Stimulated activated CD8-positive, alpha-beta memory T cell treated with anti-CD3 and anti-CD28 coated beads, Interleukin-4, amount 100 ng/mL, for 1 hour (primary cell): ENCODE measurements at places on chromosomes 3 and 15.

GRCh38 chr15:79430901-79431635, 1.1 kb upstream of the MINAR1 start:
- no peak for DNase-seq

- DNase-seq = no peak
These were observed 5.6 kb upstream of the ASB14 start for GRCh38 chr3:57298041-57298440.

- no peak for DNase-seq
These were observed 20.4 kb upstream of the PARL start for GRCh38 chr3:183904833-183905780.

DNA sequence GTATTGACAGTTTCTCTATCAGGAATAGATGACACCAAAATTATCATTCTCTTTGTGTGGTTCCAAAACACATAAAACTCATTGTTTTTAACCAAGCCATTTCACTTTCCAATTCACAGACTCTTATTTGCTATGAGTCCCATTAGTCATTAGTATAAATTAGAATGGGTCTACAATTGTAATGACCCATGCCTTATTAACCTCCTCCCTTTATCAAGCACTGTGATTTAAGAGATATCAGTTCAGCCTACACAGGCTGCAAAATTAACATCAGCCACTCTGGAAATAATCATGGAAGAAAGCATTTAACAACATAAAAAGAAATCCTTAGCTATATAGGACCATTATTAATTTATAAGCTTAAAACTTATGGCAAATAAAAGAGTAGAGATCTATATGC, 440.6 kb downstream of the GBE1 start:
- DNase-seq = no peak

DNA sequence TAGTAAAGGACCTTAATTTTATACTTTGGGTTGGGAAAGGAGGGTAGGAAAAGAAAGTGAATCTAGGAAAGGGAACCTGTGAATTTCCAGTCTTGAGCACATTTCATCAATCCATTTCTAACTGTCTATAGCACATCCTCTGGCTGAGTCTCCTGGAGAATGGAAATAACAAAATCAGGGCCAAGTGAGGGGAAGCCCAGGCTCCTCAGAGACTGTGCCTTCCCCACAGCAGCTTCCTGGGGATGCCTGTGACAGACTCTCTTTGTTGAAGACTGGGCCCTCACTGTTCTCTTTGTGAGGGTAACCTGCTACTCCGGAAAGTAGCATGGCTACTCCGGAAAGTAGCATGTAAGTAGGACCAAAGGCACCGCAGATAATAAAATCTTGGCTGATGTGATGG, 22.6 kb upstream of the CSPG5 start:
- no peak for DNase-seq

GRCh38 chr3:193921465-193921864, 214.5 kb upstream of the HES1 start:
- DNase-seq = no peak

DNA sequence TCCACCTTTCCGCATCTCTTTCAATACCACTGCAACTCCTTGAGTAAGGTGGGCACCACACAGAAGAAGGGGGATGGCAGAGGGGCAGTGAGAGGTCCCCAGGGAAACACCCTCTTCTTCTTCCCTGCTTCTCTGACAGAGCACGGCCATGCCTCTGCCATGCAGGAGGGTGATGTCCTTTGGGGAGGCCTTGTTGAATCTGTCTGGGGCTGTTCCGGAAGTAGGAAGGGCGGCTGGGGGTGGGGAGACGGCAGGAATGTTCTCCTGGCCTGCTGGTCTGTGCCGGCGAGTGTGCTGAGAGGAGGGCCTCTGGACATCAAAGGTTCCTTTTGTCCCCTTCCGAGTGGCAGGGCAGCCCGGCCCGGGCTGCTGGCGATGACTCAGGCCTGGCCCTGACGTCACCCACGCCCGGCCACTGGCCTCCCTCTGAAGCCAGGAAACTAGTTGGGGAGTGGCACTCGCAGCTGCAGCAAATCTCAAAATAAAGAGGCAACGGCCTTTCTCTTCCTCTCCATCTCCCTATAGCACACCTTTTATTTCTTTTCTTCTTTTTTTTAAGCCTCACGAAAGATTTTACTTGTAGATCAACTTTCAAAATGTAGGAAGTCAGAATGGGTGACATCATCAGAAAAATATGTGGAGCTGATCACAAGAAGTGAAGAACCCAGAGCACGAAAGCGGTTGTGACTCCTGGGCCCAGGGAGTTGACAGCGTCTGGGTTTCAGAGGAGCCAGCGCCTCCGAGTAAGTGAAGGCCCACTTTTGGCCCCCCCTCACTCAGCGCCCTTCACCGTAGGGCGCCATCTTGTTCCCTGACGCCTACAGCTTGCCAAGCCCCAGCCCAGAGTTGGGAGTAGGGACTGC, at the start of gene ZBTB38:
TSS of gene ZBTB38 (plus strand) at position 443 of the 863 bp plus-strand sequence. CDS start 73,885 bp downstream, outside the sequence.
- no peak for DNase-seq

DNA sequence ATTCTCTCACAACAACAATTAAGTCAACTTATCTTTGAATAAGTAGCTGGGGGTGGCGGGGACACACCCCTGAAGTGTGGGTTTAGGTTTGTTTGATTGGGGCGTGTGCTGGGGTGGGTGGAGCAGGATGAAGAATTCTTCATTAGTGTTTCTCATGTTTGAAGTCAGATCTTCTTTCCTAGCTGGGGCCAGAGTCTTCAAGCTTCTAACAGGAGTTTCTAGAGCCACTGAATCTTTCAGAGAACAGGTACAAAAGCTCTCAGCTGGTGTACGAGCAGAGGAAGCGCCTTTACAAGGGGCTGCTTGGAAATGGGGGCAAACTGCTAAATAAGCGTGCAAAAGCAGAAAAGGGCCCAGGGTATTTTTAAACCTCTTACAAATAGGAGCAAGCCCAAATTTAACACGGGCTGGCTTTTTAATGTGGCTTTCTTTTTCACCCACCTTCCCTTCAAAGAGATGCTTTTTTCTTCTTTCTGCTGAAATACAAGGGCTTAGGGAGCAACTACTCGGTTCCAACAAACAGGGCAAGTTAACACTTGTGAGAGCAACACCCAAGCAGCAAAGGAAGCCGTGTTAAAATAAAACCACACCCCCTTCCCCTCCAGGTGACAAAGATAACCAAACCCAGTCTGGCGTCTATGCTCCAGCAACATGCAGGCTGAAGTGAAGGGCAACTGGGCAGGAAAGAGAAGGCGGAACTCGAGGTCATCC, 86.9 kb upstream of the RASGRP1 start:
- DNase-seq = no peak

- DNase-seq = no peak
These were observed 35.0 kb downstream of the MTMR10 start for GRCh38 chr15:30956216-30957124.

- DNase-seq = no peak
These were observed 3.3 kb upstream of the ARIH2 start for GRCh38 chr3:48915296-48915695.

GRCh38 chr3:94117729-94118128, 54.9 kb downstream of the NSUN3 start:
- DNase-seq = no peak

- no peak for DNase-seq
These were observed 125.0 kb downstream of the ZNF280D start for GRCh38 chr15:56608140-56608778.

- DNase-seq = peak; percentile 1
These were observed 490 bp downstream of the TOMM70 start for GRCh38 chr3:100400419-100400779.

GRCh38 chr3:140233702-140234101, 298.7 kb downstream of the CLSTN2 start:
- no peak for DNase-seq

GRCh38 chr15:57216288-57216687, 160.0 kb upstream of the CGNL1 start:
- no peak for DNase-seq

DNA sequence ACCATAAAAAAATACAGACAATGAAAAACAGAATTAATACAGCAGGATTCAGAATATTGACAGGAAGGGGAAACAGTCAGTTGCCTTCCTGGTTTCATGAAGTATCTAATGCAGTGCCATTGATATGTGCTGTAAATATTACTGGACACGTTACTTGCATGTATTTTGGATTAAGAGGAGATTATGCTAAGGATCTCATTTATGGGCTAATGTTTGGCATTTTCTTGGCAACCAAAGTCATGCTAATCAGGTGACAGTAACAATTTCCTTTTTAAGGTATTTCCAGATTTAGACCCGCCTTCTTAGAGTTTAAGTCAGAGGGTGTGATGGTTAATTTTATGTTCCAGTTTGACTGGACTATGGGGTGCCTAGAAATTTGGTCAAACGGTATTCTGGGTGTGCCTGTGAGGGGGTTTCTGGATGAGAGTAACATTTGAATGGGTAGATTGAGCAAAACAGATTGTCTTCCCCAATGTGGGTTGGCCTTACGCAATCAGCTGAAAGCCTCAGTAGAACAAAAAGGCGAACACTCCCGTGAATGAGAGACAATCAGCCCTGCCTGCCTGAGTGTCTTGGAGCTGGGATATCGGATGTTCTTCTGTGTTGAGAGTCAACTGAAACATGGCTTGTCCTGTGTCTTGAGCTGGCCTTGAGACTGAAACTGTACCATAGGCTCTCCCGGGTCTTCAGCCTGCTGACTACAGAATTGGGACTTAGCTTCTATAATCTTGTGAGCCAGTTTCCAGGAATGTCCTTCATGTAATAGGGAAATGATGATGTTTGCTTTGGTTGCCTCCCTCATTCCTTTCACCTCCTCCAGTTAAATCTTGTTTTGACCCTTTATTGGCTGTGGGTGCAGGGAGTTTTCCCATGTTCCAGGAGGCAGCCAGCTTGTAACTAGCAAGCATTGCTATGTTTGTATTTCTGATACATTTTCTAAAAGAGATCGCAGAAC, 10.5 kb downstream of the SQOR start:
- DNase-seq = no peak

DNA sequence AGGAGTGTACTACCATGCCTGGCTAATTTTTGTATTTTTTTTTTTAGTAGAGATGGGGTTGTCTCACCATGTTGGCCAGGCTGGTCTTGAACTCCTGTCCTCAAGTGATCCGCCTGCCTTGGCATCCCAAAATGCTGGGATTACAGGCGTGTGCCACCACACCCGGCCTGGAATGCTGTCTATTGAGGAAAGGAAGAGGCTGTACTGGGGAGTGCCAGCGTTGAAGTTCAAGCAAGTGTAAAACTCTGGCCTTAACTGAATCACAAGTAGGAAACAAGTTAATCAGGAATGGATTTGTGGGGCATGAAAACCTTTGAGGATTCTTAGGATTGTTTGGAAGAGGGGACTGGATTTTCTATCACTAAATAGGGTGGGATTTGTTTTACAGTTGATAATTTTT, 1.4 kb upstream of the SENP2 start:
- DNase-seq = no peak

DNA sequence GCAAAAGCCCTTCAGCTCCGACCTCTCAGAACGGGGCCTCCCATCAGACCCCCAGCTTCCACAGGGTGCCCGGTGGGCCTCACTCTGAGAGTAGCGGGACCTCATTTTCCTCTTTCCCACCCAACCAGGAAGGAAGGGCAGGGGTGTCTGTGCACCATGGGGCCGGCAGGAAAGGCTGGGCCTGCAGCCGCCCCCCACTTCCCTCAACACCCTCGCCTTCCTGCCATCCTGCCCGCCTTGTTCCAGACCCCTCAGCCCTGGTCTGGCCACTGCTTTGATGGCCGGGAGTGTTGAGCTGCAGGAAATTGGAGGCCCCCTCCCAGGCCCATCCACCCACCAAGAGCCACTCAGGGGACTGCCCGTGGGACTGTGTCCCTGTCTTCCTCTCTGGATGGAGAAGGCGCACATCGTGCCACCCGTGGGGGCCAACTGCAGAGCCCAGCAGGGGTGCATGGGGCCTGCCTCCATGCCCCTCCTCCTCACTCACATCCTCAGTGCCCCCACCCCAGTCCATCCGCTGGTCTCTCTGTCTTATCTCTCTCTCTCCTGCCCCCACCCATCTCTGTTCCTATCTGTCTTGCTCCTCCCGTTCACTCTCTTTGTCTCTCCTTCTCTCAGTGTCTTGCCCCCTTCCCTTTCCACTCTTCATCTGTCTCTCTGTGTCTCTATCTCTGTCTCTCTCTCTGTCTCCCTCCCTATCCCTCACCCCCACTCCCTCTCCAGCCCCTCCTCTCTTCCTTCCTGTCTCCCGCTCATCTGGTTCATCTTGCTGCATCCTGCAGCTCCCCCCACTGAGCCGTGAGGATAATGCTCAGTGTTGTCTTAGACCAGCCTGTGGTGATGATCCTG, 1.8 kb upstream of the PLXND1 start:
- DNase-seq = no peak

DNA sequence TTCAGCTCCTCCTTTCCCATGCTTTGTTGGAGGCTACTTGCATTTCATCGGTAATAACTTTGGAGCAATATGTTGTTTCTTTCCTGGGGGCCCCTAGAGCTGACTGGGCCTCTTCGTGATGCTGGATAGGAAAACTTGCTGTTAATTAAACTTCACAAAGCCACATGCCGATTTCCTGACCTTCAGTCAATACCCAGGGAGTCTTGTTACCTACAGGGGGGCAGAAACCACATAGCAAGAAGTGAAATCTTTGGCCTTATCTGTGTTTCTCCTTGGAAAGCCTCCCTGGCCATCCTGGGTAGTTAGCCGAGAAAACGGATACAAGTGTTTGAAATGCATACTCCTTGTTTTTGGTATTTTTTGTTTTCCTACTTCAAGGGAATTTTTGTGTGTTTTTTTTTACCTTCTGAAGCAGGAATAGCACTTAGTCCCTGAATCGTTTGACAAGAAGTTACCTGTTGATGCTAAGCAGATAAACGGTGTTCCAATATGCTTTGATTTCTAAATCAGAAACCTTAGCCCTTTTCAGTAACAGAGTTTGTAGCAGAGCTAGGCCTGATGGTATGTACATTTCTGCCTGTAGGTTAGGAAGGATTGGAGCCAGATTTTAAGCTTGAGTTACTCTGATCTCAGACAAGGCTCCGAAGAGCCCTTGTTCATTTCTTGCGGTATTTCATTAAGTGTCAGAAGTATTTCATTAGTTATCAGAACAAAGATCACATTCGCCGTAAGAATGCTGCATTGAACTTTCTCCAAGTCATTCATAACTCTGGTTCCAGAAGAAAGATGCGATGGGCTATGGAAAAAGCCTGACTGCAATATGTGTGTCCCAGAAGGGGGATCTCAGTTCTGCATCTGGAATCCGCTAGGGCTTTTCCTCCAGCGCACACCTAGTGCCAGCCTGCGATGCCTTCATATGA, 111.5 kb downstream of the THSD4 start:
- no peak for DNase-seq

- no peak for DNase-seq
These were observed 9.8 kb upstream of the RHCG start for GRCh38 chr15:89506026-89506686.

GRCh38 chr3:128855569-128855968, 23.9 kb upstream of the ACAD9 start:
- no peak for DNase-seq
